Testis (tissue), 5 donors: ENCODE measurements at places on chromosomes 13 and 19. TPM values are rescaled to one million over a fixed set of nuclear protein-coding genes. Genes with fewer than 3 reads are reported as not detected.

DNA sequence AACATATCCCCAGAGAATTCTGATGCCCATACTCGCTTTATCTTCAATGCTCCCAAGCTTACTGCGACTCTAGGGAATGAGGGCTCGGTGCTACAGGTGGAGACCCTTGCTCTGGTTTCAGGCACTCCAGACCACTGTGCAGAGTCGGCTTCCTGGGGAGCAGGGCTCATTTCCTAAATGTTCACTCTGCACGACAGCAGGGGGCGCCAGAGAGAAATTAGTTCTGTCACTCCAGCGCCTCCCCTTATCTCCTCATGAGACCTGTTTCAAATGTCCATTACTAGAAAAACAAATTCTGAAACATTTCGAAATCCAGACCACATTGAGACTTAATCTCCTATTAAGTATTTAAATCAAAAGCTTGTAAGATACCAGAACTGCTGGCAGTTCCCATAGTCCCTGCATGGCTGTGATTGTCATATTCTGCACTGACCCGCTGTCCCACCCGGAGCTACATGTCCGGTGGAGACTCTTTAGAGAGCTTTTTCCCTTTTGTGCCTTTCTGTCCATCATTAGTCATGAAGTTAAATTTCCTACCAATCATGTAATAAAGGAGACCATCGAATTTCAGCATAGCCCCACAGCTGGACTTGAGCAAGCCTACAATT is 22.4 kb downstream of the EPSTI1 start:
- H3K27me3 ChIP-seq, result no peaks in the 10 kb centered on the region
- H3K4me3 ChIP-seq, result no peak overlapping the region
- H3K27ac ChIP-seq, result no peak overlapping the region

- no peaks in the 10 kb centered on the region for H3K36me3 ChIP-seq
- no peaks in the 10 kb centered on the region for H3K27me3 ChIP-seq
- no peak overlapping the region for H3K27ac ChIP-seq
- DNase-seq, result no peak
- no peaks in the 10 kb centered on the region for H3K4me1 ChIP-seq
These were observed 9.1 kb downstream of the FRY start for GRCh38 chr13:32040689-32041088.

GRCh38 chr13:109385242-109385560 is 401.2 kb downstream of the IRS2 start:
- DNase-seq, result no peak
- H3K4me3 ChIP-seq, result no peak overlapping the region
- no peaks in the 10 kb centered on the region for H3K27me3 ChIP-seq
- no peaks in the 10 kb centered on the region for H3K36me3 ChIP-seq
- H3K27ac ChIP-seq, result no peak overlapping the region
- H3K4me1 ChIP-seq, result no peaks in the 10 kb centered on the region

RNF113B gene
- 33.6 TPM for total RNA-seq

DNA sequence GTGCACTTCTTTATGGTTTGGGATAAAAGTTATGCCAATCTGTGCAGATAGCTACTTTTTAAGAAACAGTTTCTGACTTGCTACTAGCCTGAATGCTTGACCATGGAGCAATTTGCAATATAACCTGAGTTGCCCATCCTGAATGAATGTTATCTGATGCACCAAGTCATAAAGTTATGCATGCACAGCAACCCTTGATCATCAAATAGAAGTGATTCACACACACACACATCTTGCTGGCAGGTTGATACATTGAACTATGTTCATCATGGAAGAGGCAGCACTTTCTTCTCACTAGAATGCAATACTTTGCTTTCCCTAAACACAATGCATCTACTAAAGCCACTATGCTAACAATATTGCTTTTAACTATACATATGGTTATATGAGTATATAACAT is 311.5 kb downstream of the RFC3 start:
- no peak overlapping the region for H3K4me3 ChIP-seq
- no peaks in the 10 kb centered on the region for H3K4me1 ChIP-seq

FSD1 gene
- total RNA-seq, result 24.9 TPM

GRCh38 chr13:106533943-106534638 is 1.4 kb downstream of the EFNB2 start:
- peaks cover 13% of the 10 kb centered on the region for H3K4me1 ChIP-seq
- H3K4me3 ChIP-seq, result peak overlapping the region; percentile 65
- H3K27me3 ChIP-seq, result no peaks in the 10 kb centered on the region
- H3K27ac ChIP-seq, result peak overlapping the region; percentile 79
- DNase-seq, result peak; percentile 57

DNA sequence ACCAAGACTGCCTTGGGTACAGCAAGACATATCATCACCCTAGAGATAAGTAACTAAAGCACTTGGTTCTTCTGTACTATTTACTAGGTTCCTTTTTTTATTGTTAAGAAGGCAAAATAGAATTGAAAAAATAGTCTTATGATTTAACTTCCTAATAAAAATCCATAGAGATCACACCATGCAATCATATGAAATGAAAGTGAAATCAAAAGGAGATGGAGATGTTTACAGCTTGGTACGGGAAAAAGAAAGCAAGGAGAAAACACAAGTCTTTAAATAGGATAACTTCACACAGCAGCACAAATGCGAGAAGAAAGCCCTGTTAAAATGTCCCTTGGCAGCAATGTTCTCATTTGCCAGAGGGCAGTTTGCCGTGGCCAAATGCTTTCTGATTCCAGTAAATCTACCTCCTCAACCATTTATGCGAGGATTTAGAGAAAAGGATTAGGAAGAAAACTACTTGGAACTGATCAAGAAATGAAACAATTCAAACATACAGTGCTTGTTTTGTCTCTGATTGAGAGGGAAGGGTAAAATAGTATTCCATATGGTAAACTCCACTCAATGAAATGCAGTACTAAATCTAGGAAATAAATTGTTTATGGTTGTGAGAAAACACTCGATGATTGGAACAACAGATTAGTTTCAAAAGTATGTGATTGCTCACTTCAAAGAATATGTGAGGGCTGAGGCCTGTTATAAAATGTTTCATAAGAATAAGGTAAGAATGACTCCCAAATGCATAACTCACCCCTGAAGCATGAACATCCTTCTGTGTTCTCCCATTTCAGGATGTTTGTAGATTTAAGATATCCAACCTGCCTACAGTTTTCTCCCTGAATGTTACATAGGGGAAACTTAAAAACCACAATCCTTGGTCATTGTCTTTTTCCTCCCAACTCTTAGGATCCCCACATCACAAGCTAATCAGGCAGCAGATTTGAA is 487.8 kb downstream of the DACH1 start:
- no peaks in the 10 kb centered on the region for H3K4me1 ChIP-seq
- no peak for DNase-seq
- H3K4me3 ChIP-seq, result no peak overlapping the region
- no peaks in the 10 kb centered on the region for H3K27me3 ChIP-seq

DNA sequence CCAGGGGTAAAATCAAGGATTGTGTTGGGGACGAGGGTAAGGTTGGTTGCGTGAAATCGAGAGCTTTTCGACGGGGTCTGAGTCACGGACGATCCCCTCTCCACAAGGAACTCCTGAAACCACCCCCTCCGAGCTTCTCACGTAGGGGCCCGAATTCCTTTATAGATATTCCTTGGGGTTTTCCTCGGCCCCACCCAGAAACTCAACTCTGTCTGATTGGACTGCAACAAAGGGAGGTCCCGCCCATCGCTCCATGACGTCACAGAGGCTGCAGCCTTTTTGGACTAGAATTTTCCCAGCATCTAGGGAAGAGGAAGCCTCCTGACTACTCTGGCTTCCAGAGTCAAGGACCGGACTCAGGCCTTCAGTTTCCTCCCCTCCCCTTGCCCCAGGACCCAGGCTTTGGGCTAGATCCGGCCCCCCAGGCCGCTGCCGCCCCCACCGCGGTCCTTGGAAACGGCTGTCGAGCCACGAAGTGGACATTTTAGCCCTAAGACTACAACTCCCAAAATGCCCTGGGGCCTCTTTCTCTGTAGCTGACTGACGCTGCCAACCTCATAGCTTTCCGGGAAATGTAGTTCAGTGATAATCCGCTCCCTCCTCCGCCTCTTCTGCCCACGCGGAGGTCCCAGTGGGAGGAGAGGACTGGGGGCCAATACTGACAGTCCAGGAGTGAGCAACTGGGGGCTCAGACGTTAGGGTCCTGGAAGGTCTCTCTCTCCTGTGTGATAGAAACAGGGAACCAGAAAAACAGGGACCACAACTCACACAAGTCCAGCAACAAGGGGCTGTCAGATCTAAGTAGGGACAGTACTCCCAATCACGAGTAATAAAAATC is at the start of gene IZUMO1:
Gene IZUMO1 (minus strand): TSS at position 172 of the 838 bp plus-strand sequence. CDS start 1,050 bp downstream, outside the sequence.
- peak within 1 kb of the TSS; percentile 86 for H3K27ac ChIP-seq
- no peaks in the 10 kb centered on the region for H3K27me3 ChIP-seq
- peaks cover 13% of the 10 kb centered on the region for H3K4me1 ChIP-seq
- H3K4me3 ChIP-seq, result peak within 1 kb of the TSS; percentile 58
- H3K36me3 ChIP-seq, result no peaks in the 10 kb centered on the region
- DNase-seq, result peak; percentile 94

DNA sequence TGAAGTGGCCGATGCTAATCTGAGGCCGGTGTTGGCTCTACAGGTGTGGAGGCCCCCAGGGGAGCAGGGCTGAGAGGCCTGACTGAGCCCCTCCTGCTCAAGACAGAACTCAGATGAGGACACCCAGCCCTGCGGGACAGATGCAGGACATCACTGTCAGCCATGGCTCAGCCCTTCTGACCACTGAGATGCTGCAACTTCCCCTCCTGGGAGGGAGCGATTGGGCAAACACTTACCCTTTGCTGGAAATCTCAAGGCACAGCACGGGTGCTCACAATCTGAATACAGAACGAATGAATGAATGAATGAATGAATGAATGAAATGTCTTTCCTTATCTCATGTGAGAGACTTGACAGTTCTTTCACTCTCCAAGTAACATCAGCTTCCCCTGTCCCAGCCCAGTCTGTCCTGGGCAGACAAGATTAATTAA is 3.5 kb upstream of the SIGLEC7 start:
- no peaks in the 10 kb centered on the region for H3K27me3 ChIP-seq
- no peaks in the 10 kb centered on the region for H3K36me3 ChIP-seq
- H3K27ac ChIP-seq, result no peak overlapping the region
- H3K4me1 ChIP-seq, result no peaks in the 10 kb centered on the region
- H3K4me3 ChIP-seq, result no peak overlapping the region

DNA sequence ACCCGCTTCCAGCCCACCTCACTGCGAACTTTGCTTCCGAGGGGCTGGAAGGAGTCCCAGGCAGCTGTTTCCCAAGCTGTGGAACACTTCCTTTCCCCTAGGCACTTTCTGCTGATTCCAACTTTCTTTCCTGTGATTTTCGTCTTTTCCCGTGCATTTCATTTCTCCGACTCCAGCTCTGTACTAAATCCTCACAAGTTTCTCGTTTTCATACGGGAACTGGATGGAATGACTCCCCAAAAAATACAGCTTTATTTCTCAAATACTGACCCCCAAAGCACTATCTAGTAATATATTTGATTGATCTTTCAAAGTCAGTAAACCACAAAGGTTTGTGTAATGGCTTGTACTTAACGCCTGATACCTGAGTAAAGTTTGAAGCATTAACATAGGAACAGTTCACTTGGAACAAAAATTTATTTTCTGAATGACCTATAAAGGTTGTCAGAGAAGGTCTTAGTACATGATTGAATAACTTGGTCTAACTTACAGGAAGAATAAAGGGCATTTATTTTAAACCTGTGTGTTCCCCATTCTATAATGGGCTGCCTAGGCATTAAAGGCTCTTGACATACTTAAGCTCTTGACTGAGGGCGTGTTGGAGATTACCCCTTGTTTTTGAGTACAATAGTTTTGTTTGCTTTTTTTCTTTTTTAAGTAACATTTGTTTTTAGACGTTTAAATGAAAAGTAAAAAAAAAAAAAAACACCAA is 1.3 kb upstream of the PCDH9 start:
- DNase-seq, result no peak
- no peaks in the 10 kb centered on the region for H3K36me3 ChIP-seq
- H3K27ac ChIP-seq, result peak overlapping the region; percentile 46
- peak overlapping the region; percentile 74 for H3K4me3 ChIP-seq

- no peak overlapping the region for H3K27ac ChIP-seq
- H3K4me1 ChIP-seq, result peaks cover 8% of the 10 kb centered on the region
- no peaks in the 10 kb centered on the region for H3K27me3 ChIP-seq
- DNase-seq, result no peak
- H3K36me3 ChIP-seq, result no peaks in the 10 kb centered on the region
- H3K4me3 ChIP-seq, result no peak overlapping the region
These were observed 321.1 kb downstream of the MYO16 start for GRCh38 chr13:108950333-108951010.

DNA sequence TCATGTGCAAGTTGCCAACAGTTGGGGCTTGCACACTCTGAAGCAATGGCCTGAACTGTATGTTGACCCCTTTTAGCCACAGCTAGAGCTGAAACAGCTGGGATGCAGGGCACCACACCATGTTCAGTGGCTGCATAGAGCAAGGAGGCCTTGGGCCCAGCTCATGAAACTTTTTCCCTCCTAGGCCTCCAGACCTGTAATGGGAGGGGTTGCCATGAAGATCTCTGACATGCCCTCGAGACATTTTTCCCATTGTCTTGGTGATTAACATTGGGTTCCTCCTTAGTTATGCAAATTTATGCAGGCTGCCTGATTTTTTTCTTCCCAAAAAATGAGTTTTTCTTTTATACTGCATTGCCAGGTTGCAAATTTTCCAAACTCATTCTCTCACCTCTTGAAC is 165.1 kb upstream of the PRR20A start:
- no peak overlapping the region for H3K4me3 ChIP-seq
- DNase-seq, result no peak
- no peak overlapping the region for H3K27ac ChIP-seq
- no peaks in the 10 kb centered on the region for H3K27me3 ChIP-seq
- no peaks in the 10 kb centered on the region for H3K4me1 ChIP-seq

RGL3 gene
- total RNA-seq, result 3.1 TPM

DNA sequence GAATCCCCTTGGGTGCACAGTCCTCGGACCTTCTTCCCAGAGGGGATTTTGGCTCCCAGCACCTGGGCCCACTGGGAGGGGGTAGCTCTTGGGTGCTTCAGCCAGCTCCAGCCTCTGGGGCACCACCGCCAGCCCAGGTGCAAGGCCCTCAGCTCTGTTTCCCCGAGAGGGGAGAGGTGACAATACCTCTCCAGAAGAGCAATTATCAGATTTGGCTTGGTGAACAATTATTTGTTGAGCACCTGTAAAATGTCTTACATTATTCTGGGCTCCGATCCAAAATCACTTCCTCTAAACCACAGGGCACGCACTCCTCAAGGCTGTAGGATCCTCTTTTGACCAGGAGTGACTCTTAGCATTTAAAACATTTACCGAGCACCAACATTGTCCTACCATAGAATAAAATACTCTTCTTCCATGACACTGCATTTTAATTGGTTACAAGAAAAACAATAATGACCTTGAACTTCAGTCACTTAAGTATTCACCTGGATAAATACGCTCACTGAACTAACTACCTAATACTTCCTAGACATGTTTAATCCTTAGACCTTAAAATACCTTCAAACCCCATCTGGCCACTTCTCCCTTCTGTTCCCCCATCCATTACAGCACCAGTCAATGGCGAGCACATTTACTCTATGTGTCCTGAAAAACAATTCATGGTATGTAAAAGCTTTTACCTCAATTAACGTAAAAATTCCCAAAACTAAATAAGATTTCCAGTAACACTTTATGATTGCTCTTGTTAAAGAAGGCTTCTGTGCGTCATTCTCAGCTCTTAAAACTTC is 54.8 kb downstream of the ABCC4 start:
- H3K4me1 ChIP-seq, result peaks cover 5% of the 10 kb centered on the region
- H3K27me3 ChIP-seq, result no peaks in the 10 kb centered on the region
- H3K4me3 ChIP-seq, result no peak overlapping the region
- DNase-seq, result no peak
